ENCODE measurements at places on chromosomes 12 and 14.

- DNase-seq, result no peak
These were observed 24.2 kb upstream of the HIF1A start for GRCh38 chr14:61671082-61671481.

DNA sequence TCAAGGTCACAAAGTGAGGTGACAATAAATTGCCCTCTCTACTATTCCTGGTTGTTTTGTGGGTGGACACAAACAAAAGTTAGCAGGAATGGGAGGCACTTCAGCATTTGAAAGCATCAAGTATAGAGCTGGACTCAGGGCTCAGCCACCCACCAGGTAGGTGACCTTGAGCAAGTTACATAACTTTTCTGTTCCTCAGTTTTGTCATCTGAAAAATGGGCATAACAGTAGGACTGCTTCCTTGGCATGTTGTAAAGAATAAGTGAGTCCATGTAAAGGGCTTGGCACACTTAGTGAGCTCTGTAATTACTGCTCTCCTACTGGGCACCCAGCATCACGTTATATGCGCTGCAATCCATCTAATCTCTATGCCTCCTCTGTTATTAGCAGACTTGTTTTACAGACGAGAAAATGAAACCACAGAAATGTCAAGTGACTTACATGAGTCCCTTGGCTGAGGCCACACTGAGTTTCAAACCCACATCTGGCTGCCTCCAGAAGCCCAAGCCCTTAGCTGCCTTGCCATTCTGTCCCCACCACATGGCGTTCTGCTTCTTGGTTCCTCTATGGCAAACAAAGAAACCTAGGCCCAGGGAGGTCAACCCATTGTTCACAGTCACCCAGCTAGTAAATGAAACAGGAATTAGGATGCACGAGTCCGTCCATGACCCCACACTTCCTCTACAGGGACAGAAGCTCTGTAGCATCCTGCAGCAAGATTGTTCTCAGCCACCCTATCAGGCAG, 63.2 kb upstream of the SLC24A4 start:
- DNase-seq, result no peak

DNA sequence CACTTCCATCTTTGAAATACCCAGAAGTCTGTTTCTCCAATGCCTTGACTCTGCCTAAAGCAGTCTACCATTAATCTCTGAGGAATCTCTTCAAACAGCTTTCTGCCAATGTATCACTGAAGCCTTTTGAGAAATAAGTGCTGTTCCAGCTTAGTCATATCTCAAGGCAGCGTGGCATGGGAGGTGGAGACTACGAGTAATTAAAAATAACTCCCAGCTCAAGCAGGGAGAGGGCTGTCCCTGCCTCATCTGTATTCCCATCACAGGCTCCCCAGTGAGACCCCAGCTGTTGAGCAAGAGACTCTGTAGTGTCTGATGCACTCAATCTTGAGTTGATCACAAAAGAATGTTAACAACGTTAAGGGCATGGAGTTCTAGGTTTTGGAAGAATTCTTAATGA, 700.6 kb downstream of the DIO2 start:
- no peak for DNase-seq

DNA sequence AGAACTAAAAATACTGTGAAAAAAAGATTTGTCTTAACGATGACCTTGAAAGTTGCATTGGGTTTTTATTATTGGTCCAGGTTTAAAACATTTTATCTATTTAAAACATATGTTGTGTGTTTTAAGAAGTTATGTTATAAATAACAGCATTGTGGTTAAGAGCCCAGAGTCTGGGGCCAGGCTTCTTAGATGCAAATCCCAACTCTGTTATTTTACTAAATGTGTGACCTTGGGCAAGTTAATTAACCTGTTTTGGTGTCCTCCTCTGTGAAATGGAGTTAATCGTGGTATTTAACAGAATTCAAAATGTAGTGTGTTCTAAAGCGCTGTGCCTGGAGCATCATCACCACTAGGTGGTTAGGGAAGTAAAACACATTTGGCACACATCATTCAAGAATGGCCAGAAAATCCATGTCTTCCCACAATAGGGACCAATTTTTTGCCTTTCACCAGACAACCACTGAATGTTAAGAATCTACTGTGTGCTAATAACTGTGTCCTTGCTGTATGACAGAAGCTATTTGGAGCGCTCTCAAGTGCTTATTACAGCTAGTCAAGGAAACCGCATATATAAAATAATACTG, 133.3 kb downstream of the MON2 start:
- DNase-seq, result no peak

- DNase-seq, result no peak
These were observed 47.2 kb downstream of the DRAM1 start for GRCh38 chr12:101924618-101925017.

DNA sequence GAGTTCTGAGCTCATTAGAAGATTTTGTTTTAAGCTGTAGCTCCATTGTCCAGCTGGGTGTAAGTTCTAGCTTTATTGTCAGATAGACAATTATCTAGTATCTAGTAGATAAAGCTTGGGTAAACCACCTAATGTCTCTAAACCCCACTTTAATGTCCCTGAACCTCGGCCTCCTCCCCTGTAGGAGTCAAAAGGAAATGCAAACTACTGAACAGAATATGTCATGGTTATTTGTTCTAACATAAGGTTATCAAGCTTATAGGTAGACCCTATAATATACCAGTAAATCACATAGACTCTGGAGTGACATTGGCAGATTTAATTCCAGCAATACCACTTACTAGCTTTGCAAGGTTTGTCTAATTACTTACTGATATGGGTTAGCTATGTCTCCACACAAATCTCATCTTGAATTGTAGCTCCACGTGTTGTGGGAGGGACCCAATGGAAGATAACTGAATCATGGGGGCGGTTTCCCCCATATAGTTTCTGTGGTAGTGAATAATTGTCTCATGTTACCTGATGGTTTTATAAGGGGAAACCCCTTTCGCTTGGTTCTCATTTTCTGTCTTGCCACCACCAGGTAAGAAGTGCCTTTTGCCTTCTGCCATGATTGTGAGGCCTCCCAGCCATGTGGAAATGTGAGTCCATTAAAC, 29.4 kb downstream of the BCAT1 start:
- DNase-seq, result no peak

DNA sequence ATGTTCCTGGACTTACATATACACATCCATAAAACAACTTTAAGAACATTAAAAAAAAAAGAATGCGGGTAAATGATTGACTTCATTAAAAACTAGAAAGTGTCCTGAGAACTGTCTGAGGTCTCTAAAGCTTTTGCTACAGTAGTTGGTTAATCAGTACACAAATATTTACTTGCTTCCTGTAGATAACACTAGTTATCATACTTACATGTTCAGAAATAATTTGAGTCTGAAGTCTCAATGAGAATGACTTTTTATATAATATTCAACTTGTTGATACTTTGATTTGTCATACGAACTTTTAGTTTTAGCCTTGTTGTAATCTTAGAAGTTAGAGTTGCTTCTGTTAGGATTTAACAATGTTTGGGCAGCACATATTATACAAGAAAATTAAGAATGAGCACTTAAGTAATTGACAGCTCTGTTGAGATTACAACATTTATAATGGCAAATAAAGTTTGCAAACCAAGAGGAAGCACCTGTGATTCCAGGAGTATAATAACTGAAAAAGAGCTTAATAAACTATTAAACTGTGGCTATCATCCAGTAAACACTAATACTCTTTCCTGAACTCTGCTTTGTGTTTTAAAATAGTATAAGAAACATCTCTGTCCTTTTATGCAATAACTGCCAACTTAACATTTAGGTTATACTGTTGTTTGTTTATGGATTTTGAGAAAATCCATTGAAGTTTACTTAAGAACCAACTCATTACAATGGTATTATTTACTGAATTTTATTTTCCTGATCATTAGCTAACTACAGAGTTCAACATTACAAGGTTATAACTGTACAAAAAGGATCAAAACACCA, 131.7 kb downstream of the MIPOL1 start:
- no peak for DNase-seq

DNA sequence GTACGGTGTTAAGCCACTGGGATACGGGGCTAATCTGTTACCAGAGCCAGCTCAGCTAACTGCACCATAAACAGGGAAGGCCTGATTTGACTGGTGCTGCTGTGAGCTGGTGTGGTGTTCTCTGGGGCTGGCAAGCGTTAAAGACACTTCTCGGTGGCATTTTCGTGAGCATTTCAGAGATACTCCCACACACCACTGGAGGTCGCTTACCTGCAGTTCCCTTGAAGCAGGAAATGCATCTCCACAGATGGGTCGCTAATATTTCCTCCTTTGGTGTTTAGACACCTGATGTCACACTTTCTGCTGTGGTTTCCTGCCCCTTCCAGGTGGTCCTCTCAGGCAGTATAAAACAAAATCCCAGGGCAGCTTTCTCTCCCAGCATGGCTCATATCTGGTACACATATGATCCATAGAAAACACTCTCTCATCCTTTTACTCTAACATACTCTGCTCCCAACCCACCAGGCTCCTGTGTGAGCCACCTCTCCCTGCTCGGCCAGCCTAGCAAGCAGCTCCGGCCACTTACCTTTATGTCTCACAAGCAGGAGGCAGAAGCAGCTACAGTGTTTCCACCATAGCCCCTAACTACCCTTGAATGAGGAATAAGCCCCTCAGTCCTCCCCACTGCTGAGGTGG, 129.9 kb upstream of the GRIN2B start:
- no peak for DNase-seq

DNA sequence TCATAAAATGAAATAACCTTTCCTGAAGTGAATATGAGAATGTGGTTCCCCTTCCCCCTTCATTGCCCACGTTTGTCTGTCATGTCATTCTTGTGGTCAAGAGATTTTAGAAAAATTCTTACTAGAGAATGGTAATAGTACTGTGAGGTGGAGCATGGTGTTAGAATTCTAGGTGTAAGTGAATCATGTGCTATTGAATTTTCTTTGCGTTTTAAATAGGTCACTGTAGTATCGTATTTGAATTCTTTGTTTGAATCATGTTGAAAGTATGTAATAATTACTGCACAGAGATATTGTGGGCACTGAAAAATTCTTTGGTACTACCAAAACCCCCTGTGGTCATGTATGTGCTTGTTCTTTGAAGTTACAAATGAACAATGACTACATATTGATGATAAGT, 49.9 kb downstream of the FUT8 start:
- no peak for DNase-seq

GRCh38 chr12:84718906-84719305, 193.7 kb downstream of the SLC6A15 start:
- no peak for DNase-seq

DNA sequence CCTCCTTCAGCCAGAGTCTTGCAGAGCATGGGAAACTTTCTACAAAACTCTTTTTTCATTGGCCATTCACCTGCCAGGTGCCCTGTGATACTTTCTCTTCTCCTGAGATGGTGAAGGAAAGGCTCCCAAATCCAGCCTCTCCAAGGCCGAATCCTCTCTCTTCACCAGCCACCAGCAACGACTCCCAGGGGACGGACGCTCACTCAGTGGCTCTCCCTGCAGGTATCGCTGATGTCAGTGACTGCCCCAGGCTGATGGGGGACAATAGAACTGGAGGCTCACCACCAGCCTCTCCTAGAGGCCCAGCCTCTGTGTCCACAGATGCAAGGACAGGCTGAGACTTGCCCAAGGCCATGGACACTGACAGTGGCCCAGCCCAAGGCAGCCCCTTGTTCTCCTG, 204.1 kb downstream of the BCL11B start:
- DNase-seq, result no peak

GRCh38 chr12:39935275-39935674, 170.6 kb downstream of the SLC2A13 start:
- no peak for DNase-seq

DNA sequence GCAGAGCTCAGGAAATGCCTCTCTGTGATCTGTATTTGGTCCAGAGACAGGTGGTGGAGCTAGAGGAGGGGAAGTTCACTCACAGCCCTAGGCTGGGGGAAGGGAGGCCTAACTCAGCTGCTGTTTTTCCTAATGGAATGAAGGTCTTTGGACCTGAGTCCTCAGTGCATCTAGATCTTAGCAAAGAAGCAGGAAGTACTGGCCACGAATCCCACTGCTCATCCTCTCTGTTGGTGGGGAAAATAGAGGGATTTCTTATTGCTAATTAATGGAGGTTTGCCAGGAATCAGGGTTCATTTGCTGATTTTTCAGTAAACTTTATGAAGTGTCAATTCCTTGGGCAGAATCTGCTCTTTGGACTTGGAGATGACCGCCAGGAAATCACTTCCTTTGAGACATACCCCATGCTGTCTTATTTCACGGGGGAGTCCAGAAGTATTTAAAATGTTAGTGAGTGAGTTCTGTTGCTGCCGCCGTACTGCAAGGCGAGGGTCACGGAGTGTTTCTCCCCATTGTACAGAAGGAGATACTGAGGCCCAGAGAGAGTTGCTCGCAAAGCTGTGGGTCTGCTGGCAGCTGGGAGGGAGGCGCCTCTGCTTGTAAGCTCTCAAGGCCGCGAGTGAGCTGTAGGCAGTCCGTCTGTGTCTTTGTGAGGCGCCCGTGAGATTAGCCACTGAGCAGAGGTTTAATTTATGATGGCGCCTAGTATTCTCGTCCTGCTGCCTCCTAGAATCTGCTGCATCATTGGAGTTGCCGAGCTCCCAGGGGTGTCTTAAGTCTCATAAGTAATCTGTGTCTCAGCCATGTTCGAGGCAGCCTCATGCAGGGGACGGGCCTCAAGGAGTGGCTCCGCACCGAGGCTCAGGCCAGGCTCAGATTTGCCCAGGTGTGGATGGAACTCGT, 88.2 kb downstream of the TSPAN9 start:
- DNase-seq, result no peak

GRCh38 chr14:54621686-54622085, 54.8 kb downstream of the SAMD4A start:
- DNase-seq, result no peak

DNA sequence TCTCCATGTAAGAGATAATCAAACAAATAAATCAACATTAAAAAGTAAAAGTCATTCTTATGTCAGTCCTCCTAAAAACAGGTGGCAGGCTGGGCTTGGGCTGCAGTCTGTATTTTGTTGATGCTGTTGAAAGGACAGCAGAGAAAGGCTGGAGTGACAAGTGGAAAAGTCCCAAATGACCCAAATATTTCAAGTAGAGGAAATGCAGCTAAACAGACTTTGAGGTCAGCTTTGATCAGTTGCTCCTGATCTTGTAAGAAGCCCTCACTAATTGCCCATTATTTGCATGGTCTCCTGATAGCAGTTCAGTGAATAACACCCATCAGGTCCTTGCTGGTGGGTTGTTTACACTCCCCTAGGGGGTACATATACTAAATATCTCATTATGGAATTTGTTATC, 24.9 kb downstream of the TBX3 start:
- no peak for DNase-seq

DNA sequence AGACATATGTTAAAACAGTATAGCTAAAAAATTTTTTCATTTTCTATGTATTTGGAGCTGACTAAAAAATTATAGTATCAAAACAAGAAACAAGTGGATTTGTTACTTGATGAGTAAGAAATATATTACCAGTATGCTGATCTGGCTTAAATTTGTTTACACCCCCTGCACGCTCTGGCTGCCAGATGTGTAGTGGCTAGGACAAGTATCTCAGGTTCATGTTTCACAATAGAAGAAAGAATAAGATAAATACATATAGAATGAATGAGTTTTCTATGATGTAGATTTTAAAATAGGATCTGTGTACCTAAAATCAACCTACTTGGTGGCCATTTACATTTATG, 13.1 kb downstream of the NAA30 start:
- no peak for DNase-seq
